ENCODE measurements at places on chromosomes 7 and 10.

GRCh38 chr7:11587814-11588213, 244.2 kb downstream of the THSD7A start:
- no peak overlapping the region for H3K27ac ChIP-seq
- H3K4me3 ChIP-seq, result no peak overlapping the region
- no peaks in the 10 kb centered on the region for H3K27me3 ChIP-seq
- H3K4me1 ChIP-seq, result no peaks in the 10 kb centered on the region
- H3K36me3 ChIP-seq, result no peaks in the 10 kb centered on the region

GRCh38 chr7:132828502-132828901, 252.2 kb upstream of the PLXNA4 start:
- peaks cover 21% of the 10 kb centered on the region for H3K4me1 ChIP-seq
- H3K36me3 ChIP-seq, result peaks cover 3% of the 10 kb centered on the region
- no peak overlapping the region for H3K27ac ChIP-seq
- no peak overlapping the region for H3K4me3 ChIP-seq
- H3K27me3 ChIP-seq, result no peaks in the 10 kb centered on the region
- DNase-seq, result no peak

DNA sequence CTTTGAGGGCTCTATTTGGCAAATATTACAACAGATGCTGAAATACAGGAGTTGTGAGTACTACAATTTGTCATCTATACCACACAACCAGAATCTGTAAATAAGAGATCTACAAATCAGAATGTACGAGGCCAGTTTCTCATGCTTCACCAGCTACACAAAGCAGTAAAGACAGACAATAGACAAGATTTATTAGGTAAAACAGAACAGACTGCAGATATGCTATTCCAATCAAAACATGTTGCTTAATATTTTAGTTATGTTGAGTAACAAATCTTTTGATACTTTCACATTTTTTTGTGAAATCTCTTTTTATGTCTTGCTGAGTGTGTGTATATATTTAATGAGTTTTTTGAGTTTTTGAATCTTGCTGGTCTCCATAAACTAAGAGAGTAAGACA, 109.1 kb downstream of the CHCHD3 start:
- H3K27me3 ChIP-seq, result no peaks in the 10 kb centered on the region
- H3K27ac ChIP-seq, result no peak overlapping the region
- no peak for DNase-seq

DNA sequence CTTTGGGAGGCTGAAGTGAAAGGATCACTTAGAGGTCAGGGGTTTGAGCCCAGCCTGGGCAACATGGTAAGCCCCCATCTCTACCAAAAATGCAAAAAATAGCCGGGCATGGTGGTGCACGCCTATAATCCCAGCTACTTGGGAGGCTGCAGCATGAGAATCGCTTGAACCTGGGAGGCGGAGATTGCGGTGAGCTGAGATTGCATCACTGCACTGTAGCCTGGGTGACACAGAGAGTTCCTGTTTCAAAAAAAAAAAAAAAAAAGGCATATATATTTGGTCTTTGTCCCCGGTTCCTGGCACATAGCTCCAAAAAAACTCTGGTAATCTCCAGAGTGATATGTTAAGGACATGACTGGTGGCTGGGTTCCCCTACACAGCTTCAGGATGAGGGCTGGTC, 147.3 kb downstream of the SEC23IP start:
- H3K27me3 ChIP-seq, result peaks cover 11% of the 10 kb centered on the region
- no peak for DNase-seq
- no peak overlapping the region for H3K4me3 ChIP-seq
- no peak overlapping the region for H3K27ac ChIP-seq
- no peaks in the 10 kb centered on the region for H3K4me1 ChIP-seq
- peaks cover 1% of the 10 kb centered on the region for H3K36me3 ChIP-seq

GRCh38 chr7:136964347-136964746, 95.9 kb downstream of the CHRM2 start:
- no peaks in the 10 kb centered on the region for H3K27me3 ChIP-seq
- DNase-seq, result no peak
- no peak overlapping the region for H3K4me3 ChIP-seq
- no peaks in the 10 kb centered on the region for H3K4me1 ChIP-seq
- no peaks in the 10 kb centered on the region for H3K36me3 ChIP-seq

DNA sequence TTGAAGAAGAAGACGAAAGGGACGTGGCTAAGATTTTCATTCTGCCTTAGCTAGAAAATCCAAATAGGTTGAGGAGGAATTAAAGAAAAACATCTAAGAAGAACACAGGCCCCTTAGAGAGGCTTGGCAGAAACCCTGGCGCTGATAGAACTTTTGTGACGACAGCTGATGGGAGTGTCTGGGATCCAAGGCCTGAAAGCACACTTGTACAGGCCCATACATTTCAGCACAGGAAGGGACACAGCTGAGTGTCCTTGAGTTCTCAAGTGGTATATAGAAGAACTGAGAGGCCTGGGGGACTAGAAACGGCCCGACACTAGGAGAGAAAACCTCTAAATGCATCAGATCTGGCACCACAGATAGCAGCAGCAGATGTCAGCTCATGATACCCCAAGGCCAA, 39.5 kb downstream of the PRPS1L1 start:
- no peak overlapping the region for H3K27ac ChIP-seq
- no peaks in the 10 kb centered on the region for H3K27me3 ChIP-seq
- H3K36me3 ChIP-seq, result no peaks in the 10 kb centered on the region
- no peak for DNase-seq

- no peak for DNase-seq
- peaks cover 12% of the 10 kb centered on the region for H3K27me3 ChIP-seq
- no peak overlapping the region for H3K4me3 ChIP-seq
Observed at GRCh38 chr7:98315318-98315993, 34.0 kb downstream of the BRI3 start.

GRCh38 chr7:3232228-3232627, 68.8 kb upstream of the SDK1 start:
- DNase-seq, result no peak
- peaks cover 12% of the 10 kb centered on the region for H3K27me3 ChIP-seq
- H3K36me3 ChIP-seq, result no peaks in the 10 kb centered on the region
- no peak overlapping the region for H3K4me3 ChIP-seq

DNA sequence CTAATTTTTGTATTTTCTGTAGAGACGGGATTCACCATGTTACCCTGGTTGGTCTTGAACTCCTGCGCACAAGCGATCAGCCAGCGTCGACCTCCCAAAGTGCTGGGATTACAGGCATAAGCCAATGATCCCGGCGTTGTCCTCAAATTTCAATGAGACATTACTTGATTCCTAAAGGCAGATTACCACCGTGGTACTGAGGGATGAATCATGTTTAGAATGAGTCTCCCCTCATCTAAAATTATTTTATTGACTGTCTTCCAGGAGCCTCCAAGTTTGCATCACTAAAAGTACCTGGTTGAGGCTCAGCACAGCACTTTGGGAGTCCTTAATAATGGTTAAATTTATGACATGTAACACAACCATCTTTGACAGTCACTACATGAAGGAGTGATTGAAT, 142.2 kb upstream of the AKR1E2 start:
- no peaks in the 10 kb centered on the region for H3K36me3 ChIP-seq
- DNase-seq, result no peak
- no peak overlapping the region for H3K27ac ChIP-seq
- no peak overlapping the region for H3K4me3 ChIP-seq
- no peaks in the 10 kb centered on the region for H3K4me1 ChIP-seq
- peaks cover 62% of the 10 kb centered on the region for H3K27me3 ChIP-seq

- H3K27me3 ChIP-seq, result no peaks in the 10 kb centered on the region
- H3K36me3 ChIP-seq, result no peaks in the 10 kb centered on the region
- no peak overlapping the region for H3K27ac ChIP-seq
- no peak for DNase-seq
Observed at GRCh38 chr10:55374917-55375316, 573.9 kb upstream of the PCDH15 start.

- no peaks in the 10 kb centered on the region for H3K27me3 ChIP-seq
- H3K4me3 ChIP-seq, result no peak overlapping the region
- H3K27ac ChIP-seq, result no peak overlapping the region
- no peak for DNase-seq
Observed at GRCh38 chr7:68348401-68348800, 1249.9 kb upstream of the AUTS2 start.

DNA sequence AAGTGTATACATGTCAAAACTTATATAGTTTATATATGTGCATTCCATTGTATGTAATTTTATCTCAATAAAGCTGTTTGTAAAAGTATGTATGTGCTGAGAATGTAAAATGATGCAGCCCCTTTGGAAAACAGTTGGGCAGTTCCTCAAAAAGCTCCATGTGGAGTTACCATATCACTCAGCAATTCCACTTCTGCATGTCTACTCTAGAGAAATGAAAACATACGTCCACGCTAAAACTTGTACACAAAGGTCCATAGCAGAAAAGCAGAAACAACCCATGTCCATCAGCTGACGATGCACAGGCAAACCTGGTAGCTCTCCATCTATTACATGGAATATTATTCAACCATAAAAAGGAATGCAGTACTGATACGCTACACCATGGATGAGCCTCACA, 8.3 kb upstream of the RGS10 start:
- H3K4me1 ChIP-seq, result no peaks in the 10 kb centered on the region
- no peak overlapping the region for H3K27ac ChIP-seq
- peaks cover 1% of the 10 kb centered on the region for H3K36me3 ChIP-seq
- no peak for DNase-seq
- H3K27me3 ChIP-seq, result peaks cover 25% of the 10 kb centered on the region
- no peak overlapping the region for H3K4me3 ChIP-seq

DNA sequence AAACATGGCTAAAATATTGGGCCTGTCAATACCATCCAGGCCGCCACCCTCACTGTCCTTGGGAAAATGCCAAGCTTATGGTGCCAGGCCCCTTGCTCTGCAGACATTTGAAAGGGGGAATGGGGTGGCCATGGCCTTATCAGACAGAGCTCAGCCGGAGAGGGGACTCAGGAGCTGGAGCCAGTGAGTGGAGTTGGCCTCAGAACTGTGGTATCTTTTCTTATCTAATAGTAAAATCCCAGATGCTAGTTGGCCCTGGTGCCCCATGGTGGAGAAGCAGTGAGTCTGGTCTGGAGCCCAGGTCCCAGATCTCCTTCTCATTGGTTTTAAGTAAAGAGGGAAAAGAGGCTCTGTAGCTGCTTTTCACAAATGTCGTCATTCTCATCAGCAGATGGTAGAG, 49.6 kb upstream of the SORCS3 start:
- no peak for DNase-seq
- H3K27ac ChIP-seq, result no peak overlapping the region
- peaks cover 12% of the 10 kb centered on the region for H3K4me1 ChIP-seq
- peaks cover 52% of the 10 kb centered on the region for H3K27me3 ChIP-seq

DNA sequence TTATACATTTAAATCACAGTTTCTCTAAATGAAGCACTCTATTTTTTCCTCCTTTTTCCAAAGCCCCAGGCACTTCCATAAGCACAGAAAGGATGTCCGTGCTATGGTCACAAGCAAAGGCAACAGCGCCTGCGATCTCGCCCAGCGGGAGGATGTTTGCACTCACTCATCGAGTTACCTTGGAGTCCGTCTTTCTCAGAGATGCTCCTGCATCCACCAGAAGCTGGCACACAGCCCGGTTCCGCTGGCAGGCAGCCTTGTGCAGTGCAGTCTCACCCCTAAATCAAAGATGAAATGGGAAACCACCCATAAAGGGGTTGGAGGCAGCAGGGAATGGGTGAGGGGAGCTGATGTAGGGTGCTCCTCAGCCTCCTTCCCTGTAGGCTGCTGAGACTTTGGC, 51.9 kb upstream of the PTN start:
- H3K27me3 ChIP-seq, result no peaks in the 10 kb centered on the region
- no peaks in the 10 kb centered on the region for H3K36me3 ChIP-seq
- no peak overlapping the region for H3K27ac ChIP-seq
- H3K4me3 ChIP-seq, result no peak overlapping the region

DNA sequence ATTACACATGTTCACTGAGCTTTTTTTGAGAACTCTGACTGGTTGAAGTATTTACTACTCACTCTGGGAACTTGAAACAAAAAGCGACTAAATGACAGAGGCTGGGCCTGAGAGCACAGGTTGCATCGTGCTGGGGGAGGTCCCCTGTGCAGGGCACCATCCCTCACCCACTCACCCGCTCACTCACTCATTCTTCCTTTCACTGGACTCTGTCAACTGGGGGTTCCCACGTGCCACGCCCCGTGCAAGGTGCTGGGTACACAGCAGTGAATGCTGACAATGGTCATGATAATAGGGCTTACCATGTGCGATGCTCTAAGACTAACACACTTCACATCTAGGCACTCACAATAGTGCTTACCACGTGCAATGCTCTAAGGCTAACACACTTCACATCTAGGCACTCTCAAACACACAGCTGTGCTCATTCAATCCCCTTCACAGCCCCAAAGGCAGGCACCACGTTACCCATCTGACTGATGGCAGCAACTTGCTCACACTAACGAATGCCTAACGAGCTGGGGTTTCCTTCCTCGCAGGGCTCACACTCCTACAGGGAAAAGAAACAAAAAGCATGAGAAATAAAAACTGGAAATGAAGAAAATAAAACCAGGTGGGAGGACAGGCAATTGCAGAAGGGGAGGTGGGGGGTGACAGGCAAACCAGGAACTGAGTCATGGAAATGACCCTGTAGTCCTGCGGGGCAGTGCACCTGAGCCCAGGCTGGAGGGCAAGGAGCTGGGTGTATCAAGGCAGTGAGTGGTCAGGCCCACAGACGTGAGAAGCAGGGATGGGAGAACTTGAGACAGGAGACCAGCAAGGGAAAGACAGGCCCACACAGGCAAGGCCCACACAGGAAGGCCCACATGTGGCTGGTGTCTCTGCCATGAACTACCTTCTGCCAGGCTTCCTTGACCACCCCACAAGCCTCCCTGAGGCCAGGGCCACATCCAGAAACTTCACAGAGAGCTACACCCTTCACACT, 147.0 kb upstream of the FAM20C start:
- peaks cover 68% of the 10 kb centered on the region for H3K27me3 ChIP-seq
- H3K27ac ChIP-seq, result no peak overlapping the region
- DNase-seq, result peak; percentile 7
- no peak overlapping the region for H3K4me3 ChIP-seq
- no peaks in the 10 kb centered on the region for H3K36me3 ChIP-seq

DNA sequence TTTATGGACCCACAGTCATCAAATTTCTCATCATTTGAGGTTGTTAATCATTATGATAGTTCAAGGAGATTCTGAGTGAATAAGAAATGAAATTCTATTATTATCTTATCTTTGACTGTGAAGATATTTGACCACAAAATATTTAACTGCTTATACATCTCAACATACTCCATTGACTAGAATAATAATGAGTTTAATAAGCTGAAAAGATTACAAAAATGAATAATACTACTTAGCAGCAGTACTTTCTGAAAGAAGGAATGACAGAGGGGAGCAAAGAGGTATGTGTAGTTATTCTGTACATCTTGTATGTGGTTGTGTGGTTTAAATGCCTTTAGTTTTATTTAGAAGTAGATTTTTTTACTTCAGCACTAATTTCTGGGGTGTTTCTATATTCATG, 214.2 kb downstream of the PRKG1 start:
- no peak for DNase-seq
- peaks cover 2% of the 10 kb centered on the region for H3K36me3 ChIP-seq
- no peaks in the 10 kb centered on the region for H3K27me3 ChIP-seq
- H3K4me1 ChIP-seq, result no peaks in the 10 kb centered on the region
- no peak overlapping the region for H3K4me3 ChIP-seq
- H3K27ac ChIP-seq, result no peak overlapping the region

- no peak overlapping the region for H3K27ac ChIP-seq
- no peak for DNase-seq
Observed at GRCh38 chr10:75883081-75884072, 452.0 kb downstream of the LRMDA start.
